ENCODE measurements at places on chromosomes 5 and 9.

DNA sequence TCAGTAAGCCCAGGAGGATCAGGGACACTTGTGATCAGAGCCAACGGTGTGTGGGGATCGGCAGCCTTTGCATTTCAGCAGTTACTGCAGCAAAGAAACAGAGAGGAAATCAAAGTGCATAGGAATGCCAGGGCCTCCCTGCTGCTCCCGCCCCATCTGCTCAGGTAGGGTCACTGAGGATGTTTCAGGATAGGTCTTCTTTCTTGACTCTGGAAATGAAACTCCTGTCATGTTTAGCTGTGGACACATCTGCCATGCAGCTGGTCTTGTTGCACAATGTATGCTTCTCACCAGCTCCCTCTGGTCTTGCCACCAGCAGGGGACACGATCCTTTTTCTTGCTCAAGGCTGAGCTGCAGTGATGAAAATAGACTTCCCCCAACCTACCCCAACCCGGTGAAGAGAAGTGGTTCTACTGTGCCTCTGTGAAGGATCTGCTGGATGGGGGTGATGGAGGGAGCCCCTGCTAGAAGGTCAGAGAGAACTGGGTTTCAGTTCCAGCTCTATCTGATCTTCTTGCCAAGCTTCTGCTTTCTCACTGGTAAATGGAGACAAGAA, 185.2 kb upstream of the KLF4 start:
- DNase-seq, result no peak

DNA sequence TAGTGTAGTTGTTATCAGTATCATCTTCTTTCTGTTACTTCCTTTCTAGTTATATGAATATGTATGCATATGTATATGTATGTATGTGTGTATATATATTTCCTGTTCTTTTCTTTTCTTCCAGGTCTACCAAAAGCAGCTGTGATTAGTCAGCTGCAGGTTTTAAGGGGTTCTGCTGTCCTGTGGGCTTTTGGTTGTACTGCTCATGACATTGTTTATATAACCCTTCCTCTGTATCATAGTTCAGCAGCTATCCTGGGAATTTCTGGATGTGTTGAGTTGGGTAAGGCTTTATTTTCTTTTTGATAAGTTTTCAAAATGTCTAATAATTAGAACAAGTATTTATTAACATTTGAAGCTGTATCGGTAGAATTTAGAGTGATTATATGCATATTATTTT, 23.2 kb downstream of the SLC27A6 start:
- DNase-seq, result no peak

GRCh38 chr5:115930630-115931337, 31.5 kb upstream of the LVRN start:
- DNase-seq, result no peak

GRCh38 chr9:112761912-112762655, 11.5 kb downstream of the SNX30 start:
- no peak for DNase-seq

GRCh38 chr5:79481574-79481973, 32.4 kb downstream of the HOMER1 start:
- DNase-seq, result no peak

DNA sequence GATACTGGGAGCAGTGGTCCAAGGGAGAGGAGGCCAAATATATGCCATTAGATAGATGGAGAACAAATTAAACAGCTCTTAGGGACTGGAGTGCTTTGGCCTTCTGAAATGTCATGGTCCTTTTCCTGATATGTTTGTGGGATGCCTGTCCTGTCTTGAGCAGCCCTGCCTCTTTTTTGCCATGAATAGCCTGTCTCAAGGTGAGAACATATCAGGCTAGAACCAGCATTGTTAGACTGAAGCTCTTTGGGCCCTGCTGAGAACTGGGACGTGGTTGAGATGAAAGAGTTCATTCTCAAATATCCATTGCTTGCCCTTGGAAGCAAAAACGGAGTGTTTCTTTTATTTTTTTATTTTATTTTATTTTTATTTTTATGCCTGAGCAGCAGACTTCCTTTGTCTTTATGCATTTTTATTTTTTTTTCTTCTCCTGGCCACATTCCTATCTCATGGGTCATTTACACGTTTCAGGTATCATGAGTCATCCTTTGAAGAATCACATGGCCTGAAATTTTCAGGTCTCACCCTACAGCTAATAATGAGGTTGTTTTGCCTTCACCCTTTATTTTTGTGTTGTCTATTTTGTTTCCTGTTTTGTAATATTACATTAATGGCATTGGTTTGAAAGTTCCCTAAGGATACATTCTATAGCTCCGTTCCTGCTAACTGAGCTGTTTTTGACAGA, 371.4 kb downstream of the PSAT1 start:
- DNase-seq, result no peak

GRCh38 chr9:28207657-28208056, 634.4 kb upstream of the C9orf72 start:
- DNase-seq, result no peak

DNA sequence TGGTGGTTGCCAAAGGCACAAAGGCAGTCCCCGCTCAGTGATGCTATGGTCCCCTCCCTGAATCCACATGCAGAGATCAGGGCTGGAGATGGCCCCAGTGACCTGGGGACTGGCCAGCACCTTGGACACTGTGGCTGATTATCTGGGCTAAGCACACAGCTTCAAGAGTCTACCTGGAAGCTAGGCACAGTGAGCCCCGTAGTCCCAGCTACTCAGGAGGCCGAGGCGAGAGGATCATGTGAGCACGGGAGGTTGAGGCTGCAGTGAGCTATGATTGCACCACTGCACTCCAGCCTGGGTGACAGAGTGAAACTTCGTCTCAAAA, 8.3 kb upstream of the SCGB3A1 start:
- no peak for DNase-seq

- DNase-seq, result no peak
These were observed 58.7 kb upstream of the GPR151 start for GRCh38 chr5:146574713-146575112.

DNA sequence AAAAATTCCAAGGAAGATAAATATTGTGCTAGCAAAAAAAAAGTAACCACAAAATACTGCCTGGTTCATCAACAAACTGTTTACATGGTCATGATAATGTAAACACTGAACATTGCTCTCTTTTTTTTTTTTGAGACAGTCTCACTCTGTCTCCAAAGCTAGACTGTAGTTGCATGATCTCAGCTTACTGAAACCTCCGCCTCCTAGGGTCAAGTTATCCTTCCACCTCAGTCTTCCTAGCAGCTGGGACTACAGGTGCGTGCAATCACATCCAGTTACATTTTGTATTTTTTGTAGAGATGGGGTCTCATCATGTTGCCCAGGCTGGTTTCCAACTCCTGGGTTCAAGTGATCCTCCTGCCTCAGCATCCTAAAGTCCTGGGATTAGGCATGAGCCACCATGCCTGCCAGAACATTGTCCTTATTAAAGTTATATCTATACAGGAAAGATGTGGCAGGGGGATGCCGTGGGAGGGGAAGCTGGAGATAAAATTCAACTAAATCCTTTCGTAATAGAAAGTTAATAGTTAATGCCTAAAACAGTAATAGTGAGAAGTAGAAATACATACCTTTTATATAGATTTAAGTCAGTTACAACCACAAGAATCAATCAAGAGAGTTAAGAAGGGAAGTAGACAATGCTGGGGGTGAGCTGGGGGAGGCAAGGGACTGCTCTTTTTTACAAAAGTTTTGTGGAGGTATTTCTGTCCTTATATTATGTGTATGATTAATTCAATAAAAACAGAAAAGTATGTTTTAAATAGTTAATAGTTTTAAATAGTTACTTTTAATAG, 52.3 kb downstream of the RGMB start:
- no peak for DNase-seq

GRCh38 chr5:52998552-52999313, 9.6 kb downstream of the ITGA2 start:
- no peak for DNase-seq

DNA sequence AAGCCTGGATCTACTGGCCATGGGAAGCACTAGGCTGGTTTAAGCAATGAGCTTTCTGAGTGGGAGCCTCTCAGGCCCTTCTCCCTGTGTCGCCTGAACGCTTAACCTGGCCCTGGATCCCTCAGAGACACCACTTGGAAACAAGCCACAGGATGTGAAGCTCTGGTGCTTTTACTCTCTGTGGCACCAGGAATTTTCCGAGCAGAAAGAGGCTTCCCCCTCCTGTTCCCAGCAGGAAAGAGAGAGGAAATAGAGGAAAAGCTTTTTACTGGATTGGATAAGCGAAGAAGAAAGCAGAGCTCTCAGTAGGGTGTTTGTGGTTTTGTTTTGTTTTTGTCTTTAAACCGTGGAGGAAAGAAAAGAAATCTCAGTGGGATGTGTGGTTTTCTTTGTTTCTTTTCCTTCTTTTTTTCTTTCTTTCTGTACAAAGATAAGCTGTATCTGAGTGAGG, 34.5 kb downstream of the COL15A1 start:
- no peak for DNase-seq

GRCh38 chr9:68704498-68704813, 584 bp upstream of the PIP5K1B start:
- no peak for DNase-seq

GRCh38 chr9:105608721-105609598, 51.0 kb downstream of the FKTN start:
- DNase-seq, result no peak

- no peak for DNase-seq
These were observed 50.0 kb downstream of the NACC2 start for GRCh38 chr9:136044971-136045594.

- no peak for DNase-seq
These were observed 84.5 kb upstream of the CTNNA1 start for GRCh38 chr5:138668451-138669380.

DNA sequence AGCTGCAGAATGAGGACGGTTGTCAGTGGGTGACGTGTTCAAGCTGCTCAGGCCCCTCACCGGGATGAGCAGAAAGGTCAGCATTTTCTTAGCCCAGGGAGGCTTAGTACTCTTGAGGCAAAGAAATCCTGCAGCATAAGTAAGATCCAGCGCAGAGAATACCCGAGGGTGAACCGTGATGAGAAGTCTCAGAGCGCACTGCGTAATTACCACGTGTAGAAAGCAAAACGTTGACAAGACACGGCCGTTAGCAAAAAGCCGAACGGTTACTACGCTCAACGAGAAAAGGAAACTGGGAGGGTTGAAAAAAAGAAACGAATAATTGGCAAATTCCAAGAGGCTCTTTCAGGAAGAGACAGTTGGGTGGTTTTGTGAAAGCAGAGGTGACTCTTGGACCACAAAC, 104.0 kb downstream of the COL23A1 start:
- no peak for DNase-seq

DNA sequence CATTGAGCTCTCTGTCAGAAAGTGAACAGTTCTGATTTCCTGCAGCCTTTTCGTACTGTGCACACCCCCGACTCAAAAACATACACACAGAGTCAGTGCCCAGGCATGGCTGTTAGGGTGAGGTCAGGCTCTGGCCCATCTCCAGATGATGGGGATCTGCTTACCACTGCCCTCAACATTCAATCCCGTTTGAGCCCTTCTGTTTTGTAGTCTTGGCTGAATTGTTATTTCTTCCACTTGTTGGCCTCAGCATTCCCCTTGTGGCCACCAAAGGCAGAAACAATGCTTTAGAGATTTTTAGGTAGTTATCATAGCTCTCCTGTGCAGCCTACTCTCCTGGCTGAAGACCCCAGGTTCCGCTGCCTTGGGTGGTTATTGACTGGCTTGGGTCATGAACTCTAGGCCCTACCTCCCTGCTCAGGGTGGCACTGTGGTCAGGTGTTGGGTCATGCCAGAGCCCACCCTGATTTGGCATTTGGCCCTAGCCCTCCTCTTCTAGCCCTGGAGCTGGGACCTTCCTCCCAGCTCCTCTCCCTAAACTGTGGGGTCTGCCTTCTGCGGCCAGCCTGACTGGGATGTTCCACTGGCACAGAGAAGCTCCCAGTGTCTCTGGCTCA, 7.8 kb upstream of the MYOZ3 start:
- no peak for DNase-seq

- no peak for DNase-seq
These were observed 25.4 kb downstream of the DMRT3 start for GRCh38 chr9:1001838-1002237.

GRCh38 chr5:109231331-109231730, 178.4 kb downstream of the PJA2 start:
- no peak for DNase-seq

DNA sequence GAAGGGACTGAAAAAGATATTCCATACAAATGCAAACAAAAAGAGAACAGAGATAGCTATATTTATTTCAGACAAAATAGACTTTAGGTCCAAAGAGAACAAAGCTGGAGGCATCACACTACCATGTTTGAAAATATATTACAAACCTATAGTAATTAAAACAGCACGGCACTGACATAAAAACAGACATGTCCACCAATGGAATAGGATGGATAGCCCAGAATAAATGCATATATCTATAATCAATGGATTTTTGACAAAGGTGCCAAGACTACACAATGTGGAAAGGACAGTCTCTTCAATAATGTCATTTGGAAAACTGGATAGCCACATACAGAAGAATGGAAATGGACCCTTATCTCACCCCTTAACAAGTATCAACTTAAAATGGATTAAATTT, 10.2 kb downstream of the PRKAA1 start:
- DNase-seq, result no peak

DNA sequence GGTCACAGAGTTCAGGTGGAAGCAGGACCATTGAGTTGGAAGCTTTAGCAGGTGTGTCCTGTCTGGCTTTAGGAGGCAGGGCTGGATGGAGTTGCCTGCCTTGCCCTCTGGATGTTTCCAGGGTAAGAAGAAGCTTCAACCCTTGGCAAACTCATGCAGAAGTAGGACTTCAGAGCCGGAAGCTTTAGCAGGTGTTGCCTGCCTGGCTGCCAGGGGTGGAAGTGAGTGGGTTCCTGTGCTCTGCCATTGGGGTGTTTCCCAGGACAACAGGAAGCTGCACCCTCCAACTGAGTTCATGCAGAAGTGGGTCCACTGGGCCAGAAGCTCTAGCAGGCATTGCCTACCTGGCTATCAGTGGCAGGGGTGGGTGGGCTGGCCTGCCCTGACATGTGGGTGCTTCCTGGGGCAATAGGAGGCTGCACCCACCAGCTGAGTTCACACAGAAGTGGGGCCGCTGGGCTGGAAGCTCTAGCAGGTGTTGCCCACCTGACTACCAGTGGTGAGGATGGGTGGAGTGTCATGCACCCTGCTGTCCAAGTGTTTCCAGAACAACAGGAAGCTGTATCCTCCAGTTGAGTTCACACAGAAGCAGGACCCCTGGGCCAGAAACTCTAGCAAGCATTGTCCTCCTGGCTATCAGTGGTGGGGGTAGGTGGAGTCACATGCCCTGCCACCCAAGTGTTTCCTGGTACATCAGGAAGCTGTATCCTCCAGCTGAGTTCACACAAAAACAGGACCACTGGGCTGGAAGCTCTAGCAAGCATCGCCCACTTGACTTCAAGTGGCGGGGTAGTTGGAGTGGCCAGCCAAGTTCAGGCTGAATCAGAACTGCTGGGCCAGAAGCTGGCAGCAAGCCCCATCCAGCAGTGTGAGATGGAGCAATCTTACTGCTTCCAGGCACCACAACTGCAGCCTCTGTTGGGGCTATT, 24.6 kb downstream of the LOX start:
- no peak for DNase-seq

- DNase-seq, result no peak
These were observed 1.9 kb downstream of the IRGM start for GRCh38 chr5:150848271-150848670.

GRCh38 chr5:112551419-112552032, 132.4 kb upstream of the EPB41L4A start:
- peak; percentile 2 for DNase-seq

All from stimulated activated CD4-positive, alpha-beta T cell treated with anti-CD3 and anti-CD28 coated beads, Interleukin-4, amount 100 ng/mL, for 48 hours (primary cell).